ENCODE measurements at places on chromosomes 2 and 18. TPM values are rescaled to one million over a fixed set of nuclear protein-coding genes. Genes with fewer than 3 reads are reported as not detected.

The LYG1 gene
- 2.1 TPM for total RNA-seq

The GAD1 gene
- 0.36 TPM for total RNA-seq

The CHPF gene
- 33.4 TPM for total RNA-seq

The NT5DC4 gene
- not detected for total RNA-seq

The KLHL30 gene
- 1.1 TPM for total RNA-seq

The CFAP65 gene
- 0.18 TPM for total RNA-seq

- no peak for DNase-seq
Observed at GRCh38 chr2:241559323-241560161, 997 bp downstream of the BOK start.

DNA sequence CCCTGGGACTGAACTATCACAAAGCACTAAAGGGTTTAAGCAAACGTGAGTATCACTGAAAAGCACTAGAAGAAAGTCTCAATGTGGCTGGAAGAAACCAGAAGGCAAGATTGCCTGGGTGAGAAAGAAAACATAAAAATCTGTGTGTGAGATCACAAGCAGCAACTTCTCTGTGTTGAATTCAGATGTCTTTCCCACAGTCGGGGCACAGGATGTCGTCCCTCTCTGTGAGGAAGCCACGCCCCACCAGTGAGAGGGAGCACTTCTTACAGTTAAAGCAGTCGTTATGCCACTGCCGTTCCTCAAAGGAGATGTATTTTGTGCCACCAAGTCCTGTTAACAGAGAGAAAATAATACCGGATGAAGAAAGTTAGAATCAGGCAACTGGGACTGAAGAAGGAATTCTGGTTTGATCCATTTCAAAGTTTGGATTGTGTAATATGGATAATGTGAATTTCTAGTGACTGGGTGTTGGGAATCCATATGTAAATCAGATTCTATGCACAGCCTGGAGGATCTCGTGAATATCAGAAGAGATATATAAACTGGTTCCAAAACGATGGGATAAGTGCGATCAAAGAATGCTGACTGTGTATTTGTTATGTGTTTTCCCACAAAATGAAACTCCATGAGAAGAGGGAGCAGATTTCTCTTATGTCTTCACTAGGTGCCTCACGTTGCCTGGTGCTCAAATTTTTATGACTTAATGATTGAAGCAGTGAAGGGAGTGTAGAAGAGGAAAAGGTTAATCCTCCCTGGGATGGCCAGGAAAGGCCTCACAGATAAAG lies 24.0 kb downstream of the C2orf49 start:
- DNase-seq, result no peak

DNA sequence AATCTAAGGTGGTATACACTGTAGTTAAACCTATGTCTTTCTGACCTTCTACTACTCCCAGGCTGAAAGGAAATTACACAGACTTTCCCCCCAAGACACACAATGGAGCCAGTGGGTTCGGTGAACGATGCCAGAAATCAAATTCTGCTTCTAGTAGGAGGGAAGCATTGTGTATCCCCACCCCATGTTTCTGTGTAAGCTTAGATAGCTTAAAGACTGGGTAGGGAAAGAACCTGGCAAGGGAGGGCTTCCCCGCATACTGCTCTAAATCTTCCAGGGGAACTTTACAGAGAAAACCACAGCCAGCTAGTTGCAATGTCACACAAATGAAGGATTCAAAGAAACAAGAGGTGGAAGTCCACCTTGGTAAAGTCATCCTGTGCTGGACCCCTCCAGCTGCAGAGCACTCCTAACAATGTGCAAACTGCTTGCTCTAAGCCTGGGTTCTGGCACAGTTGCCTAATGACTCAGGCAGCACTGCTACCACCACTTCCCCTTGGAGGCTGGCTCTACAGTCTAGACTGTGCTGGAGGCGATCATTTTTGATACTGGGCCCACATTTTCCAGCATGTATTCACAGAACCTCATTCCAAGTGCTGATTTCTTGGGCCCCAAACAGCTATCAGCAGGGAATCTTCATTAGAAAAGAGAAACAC lies 47.5 kb downstream of the TRIB2 start:
- no peak for DNase-seq

DNA sequence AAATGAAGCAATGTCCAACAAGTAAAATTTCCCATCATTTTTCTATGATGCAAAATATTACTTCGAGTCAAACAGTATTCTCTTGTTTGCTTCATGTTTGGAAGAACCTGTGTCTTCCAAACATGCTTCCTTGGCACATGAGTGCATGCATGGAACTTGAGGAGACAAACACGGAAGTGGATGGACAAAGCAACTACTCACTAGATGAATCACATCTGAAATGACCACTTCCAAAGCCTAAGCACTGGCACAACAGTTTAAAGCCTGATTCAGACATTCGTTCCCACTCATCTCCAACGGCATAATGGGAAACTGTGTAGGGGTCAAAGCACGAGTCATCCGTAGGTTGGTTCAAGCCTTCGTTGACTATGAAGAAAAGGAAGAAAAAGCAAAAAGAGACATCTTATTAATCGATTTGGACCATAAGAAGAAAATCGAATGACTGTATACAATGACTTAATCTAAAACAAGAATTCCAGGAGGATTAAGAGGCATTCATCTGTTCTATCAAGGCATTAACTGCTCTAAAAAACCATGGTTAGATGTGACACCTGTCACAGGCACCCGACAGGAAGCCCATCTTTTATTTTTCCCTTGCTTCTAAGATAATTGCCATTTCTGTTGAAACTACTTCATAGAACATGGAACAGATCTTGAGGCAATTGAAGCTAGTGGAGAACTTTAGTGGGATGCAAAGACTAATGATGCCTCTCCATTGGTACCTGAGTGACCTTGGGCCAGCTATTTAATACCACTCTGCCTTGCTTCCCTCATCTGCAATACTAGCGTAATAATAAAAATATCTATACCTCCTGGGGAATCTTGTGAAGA lies 56.0 kb downstream of the ATIC start:
- no peak for DNase-seq

The TUBB8B gene
- total RNA-seq, result not detected

DNA sequence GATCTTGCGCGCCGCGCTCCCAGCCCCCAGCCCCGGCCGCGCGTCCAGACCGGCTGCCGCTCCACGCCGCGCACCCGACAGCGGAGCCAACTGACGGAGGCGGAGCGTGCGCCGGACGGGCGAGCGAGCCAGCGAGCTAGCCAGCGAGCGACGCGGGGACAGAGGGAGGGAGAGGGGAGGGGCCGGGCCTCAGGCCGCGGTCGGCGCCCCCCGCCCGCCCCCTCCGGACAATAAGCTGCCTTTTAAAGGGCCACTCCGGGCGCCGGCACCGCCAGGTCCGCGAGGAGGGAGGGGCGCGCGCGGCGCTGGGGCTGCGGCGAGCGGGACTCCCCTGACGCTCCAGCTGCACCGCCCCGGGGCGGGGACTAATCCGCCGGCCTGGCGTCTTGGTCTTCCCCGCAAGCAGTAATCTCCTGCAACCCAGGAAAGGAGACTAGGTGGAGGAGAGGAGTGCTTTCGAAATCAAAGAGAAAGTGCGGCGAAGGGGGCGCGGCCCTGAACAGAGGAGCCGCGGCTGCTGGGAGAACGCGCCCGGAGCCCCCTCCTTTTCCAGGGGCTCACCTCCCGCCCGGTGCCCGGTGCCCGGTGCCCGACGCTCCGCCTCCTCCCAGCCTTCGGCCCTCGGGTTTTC lies at the start of gene BIN1:
Gene BIN1, minus strand, starts transcription at position 164 of the 631 bp plus-strand sequence. CDS start 211 bp downstream, outside the sequence.
- peak; percentile 90 for DNase-seq

- DNase-seq, result no peak
Observed at GRCh38 chr2:224837066-224837465, 120.9 kb upstream of the CCDC195 start.

The MAP3K19 gene
- 0.09 TPM for total RNA-seq

The SALL3 gene
- total RNA-seq, result 0.09 TPM

GRCh38 chr2:186573531-186573930 lies 16.3 kb upstream of the ITGAV start:
- DNase-seq, result no peak

DNA sequence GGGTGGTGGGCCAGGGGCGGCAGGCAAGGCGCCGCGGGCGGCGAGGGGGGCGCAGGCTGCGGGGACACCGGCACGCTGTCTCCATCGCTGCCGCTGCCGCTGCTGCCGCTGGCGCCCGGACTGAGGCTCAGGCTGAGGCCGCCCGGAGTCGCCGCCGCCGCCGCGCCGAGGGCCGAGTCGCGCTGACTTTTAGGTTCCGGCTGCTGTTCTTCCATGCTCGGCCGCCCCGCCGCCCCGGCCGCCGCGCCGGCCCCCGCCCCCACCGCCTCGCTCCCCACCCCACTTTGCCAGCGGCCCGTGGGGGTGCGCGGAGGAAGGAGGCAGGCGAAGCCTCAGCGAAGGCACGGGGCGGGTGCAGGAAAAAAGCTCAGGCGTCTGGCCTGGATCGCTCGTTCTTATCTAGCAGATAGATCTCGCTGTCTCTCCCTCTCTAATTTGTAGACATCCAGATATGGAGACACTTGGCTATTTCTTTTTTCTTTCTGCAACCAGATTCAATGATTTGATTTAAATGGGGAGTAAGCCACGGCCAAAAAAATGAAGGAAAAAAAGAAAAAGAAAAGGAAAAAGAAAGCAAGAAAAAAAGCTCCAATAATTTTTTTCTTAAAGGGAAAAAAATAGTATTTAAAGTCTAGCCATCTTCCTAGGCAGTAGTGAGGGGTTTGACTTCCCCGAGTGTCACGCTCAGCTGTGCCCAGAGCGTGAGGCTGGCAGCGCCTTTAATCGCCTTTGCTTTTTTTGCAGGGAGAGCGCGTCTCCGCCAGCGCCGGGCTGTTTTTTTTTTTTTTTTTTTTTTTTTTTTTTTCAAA lies at the start of gene EN1:
Gene EN1, minus strand, starts transcription at position 696 of the 809 bp plus-strand sequence. Its CDS starts 481 bp downstream, at position 215.
- no peak for DNase-seq

GRCh38 chr2:231780123-231780908 lies 766 bp downstream of the PDE6D start:
- DNase-seq, result no peak

- DNase-seq, result no peak
Observed at GRCh38 chr2:130391872-130392670, 36.2 kb downstream of the PTPN18 start.

The BCL2L11 gene
- 13.8 TPM for total RNA-seq

The SLC16A14 gene
- total RNA-seq, result 7.4 TPM

The TMEM17 gene
- 4.9 TPM for total RNA-seq

DNA sequence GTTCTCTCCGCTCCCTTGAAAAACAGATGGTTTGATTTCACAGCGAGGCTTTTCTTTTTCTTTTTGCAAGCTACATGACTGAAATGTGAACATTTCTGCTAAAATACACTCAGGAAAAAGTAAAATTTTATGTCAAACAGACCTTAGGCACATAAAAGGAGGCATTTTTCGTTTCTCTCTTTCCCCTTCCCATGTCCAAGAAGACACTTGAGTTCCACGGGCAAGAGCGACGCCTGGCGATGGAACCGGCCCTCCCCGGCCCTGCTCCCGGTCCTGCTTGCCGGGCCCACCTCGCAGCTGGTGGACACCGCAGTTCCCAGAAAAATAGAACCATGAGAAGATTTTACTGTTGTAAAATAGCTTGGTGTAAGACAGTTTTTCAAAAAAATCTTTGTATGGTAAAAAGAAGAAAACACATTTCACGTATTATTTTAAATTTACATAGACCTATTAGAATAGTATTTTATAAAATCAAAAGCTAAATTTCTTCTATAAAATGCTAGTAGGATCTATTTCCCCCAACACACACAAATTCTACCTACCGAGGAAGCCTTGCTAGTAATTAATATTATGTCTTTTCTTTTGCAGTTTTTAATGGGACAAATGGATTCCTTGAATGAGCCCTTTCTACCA lies 2.3 kb upstream of the ALKAL2 start:
- DNase-seq, result peak; percentile 89

DNA sequence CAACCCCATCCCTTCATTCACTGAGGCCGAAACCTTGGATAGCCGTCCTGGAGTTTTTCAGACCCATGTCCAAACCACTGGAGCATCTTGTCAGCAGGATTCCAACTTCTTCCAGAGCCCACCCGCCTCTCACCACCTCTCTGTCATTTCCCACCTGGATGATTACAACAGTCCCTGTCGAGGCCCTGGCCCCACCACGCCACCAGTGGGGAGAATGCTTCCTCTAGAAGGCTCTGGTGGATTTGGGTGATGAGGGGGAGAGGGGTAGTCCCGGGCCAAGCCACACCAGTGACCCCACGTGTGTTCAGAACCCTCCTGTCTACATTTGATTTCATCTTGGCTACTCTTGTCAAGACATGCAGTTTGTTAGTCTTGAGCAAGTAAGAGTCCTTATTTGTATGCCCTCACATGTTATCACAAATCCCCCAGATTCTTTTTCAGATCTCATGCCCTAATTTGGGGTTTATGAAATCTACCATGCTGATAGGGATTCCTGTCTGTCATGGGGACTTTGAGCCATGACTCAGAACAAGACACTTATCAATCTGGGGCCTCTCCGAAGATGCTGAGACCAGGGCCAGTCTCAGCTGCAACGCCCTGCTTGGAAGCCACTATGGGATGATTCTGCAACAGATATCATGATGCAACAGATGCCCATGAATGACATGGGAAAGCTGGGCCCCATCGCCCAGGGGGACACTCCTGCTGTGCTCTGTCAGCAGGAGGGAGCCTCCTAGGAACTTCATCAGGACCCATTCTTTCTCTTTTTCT lies 186.1 kb downstream of the ZFP36L2 start:
- DNase-seq, result peak; percentile 40

GRCh38 chr2:85307527-85307897 lies 20.3 kb downstream of the TGOLN2 start:
- DNase-seq, result no peak

GRCh38 chr2:171895786-171896185 lies 1.7 kb upstream of the SLC25A12 start:
- no peak for DNase-seq

DNA sequence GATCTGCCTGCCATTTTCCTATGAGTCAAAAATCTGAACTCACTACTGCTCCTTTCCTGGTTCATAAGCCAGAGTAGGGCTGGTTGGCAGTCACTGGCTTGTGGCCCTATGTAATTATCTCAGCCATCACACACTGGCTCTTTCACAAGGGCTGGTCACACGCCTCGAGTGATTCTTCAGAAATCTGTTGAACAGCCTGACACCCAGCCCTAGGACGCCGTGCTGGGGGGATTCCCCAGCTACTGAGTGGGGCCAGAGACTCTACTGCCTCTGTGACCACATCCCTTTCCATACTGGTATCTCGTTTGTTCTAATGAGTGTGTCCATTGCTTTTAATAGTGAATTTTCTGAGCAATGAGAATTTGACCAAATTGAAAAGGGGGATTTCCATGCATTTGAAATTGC lies 45.8 kb upstream of the RBM44 start:
- DNase-seq, result no peak

DNA sequence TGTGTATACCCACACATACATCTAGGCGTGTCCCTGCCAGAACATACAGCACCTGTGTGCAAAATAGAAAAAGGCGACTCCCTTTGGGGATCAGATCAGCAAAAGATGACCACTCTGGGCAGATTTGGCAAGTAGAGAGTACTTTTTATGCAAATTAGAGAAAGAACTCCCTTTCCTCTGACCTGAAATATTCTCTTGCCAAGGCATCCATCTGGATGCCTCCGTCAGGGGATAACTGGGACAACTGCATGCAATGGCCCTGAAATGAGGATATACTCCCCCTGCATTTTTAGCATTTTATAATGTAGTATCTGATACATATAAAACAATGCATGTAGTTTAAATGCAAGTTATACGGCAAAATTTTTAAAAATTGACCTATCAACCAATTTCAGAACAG lies 247.7 kb downstream of the ICOS start:
- no peak for DNase-seq

- DNase-seq, result no peak
Observed at GRCh38 chr2:35428548-35428947, 927.0 kb upstream of the CRIM1 start.

The REEP1 gene
- 0.98 TPM for total RNA-seq

The RAB10 gene
- 104 TPM for total RNA-seq

All from sciatic nerve (tissue), 2 donors.